ENCODE measurements at places on chromosomes 3 and 15. TPM values are rescaled to one million over a fixed set of nuclear protein-coding genes. Genes with fewer than 3 reads are reported as not detected.

The VGLL3 gene
- total RNA-seq: 9.5 TPM

GRCh38 chr15:23415321-23415865, 31.6 kb downstream of the GOLGA6L2 start:
- no peaks in the 10 kb centered on the region for H3K36me3 ChIP-seq
- H3K4me3 ChIP-seq: no peak overlapping the region
- H3K27ac ChIP-seq: no peak overlapping the region
- H3K4me1 ChIP-seq: no peaks in the 10 kb centered on the region
- no peaks in the 10 kb centered on the region for H3K27me3 ChIP-seq

DNA sequence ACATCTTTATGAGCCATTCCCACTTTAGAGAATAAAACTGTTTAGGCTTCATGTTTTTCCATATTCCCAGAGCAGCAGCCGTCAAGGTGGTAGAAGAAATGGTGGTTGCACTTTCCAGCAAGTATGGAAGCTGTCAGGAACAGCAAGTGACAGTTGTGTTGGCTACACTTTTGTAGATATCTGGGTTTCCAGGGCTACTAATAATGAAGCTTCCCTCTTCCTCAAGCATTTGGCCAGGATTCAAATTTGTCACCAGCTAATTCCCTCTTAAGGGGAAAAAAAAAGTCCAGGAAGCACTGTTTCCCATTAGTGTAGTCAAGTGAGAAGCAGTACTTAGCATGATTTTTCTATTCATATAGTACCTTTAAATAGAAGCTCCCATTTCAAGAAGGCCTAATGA, 252.8 kb downstream of the IGSF11 start:
- DNase-seq: no peak
- no peak overlapping the region for H3K4me3 ChIP-seq
- no peaks in the 10 kb centered on the region for H3K36me3 ChIP-seq
- H3K4me1 ChIP-seq: no peaks in the 10 kb centered on the region

DNA sequence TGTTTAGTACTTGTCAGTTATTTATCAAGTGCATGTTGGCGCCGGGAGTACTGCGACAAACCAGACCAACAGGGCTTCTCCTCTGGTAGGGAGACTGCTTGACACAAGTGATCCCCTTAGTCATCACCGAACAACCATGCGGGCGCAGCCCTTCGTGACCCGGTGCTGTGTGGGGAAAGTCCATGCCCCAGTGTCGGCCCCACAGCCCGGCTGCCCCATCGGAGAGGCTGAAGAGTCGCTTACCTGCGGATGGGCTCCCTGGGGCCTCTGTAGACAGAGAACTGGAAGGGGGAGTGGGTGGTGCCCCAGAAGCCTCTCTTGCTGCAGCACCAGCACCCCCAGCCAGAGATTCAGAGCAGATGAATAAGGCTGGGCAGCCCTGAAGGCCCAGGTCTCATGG, 90.3 kb upstream of the PRR23E start:
- H3K4me3 ChIP-seq: no peak overlapping the region
- H3K36me3 ChIP-seq: no peaks in the 10 kb centered on the region
- DNase-seq: no peak
- H3K27me3 ChIP-seq: no peaks in the 10 kb centered on the region
- H3K4me1 ChIP-seq: no peaks in the 10 kb centered on the region
- no peak overlapping the region for H3K27ac ChIP-seq

DNA sequence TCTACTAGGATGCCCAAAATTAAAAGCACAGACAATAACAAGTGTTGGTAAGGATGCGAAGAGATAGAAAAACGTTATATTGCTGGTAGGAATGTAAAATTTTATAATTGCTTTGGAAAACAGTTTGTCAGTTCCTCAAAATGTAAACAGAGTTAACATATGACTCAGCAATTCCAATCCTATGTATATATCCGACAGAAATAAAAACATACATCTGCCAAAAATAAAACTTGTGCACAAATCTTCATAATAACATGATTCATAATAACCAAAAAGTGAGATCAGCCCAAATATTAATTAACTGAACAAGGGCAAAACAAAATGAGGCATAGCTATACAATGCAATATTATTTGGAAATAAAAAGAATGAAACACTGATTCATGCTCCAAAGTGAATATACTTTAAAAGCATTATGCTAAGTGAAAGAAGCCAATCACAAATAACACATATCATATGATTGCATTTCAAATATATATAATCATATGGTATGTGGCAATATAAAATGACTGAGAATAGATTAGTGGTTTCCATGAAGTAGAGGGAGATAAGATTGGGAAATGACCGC, 609.3 kb downstream of the IGSF11 start:
- no peak for DNase-seq
- H3K4me1 ChIP-seq: no peaks in the 10 kb centered on the region
- H3K36me3 ChIP-seq: no peaks in the 10 kb centered on the region
- H3K4me3 ChIP-seq: no peak overlapping the region
- H3K27me3 ChIP-seq: no peaks in the 10 kb centered on the region
- H3K27ac ChIP-seq: no peak overlapping the region

GRCh38 chr15:27820722-27821121, 278.4 kb downstream of the OCA2 start:
- no peak overlapping the region for H3K27ac ChIP-seq
- no peak for DNase-seq
- H3K27me3 ChIP-seq: no peaks in the 10 kb centered on the region

DNA sequence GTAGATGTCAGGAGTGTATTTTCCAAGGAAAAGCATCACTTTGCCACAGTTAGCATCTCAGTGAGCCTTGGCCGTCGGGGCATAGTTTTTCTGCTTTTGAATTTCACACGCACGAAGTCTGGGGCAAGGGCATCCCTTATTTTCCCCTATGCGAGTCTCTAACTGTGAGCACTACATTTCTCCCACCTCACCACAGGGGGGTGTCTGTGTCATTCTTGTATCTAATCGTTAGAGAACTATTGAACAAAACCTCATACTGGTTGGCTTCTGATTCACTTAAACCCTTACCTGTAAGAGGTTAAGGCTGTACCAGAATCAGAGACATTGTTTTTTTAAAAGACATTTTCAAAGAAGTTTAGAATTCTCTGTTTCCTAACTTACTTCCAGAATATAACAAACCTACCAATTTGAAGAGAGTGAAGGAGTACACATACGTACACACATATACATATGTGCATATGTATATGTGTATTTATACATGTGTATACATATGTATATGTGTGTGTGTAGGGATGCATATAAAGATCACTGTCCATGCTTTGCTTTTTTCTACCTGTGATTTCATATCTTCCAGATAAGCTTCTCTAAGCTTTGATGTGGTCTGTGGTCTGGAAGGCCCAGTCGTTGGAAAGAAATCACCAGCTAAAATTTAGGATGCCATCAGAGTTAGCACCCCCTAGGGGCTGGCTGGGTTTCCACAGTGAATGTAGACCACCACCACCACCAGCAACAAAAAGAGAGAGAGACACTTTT, 49.4 kb downstream of the MYZAP start:
- no peaks in the 10 kb centered on the region for H3K36me3 ChIP-seq
- H3K27me3 ChIP-seq: no peaks in the 10 kb centered on the region
- H3K4me3 ChIP-seq: no peak overlapping the region
- no peak for DNase-seq

- no peaks in the 10 kb centered on the region for H3K4me1 ChIP-seq
- no peak for DNase-seq
- no peaks in the 10 kb centered on the region for H3K36me3 ChIP-seq
- H3K27me3 ChIP-seq: no peaks in the 10 kb centered on the region
- H3K27ac ChIP-seq: no peak overlapping the region
These were observed 423.4 kb upstream of the UBE2E2 start for GRCh38 chr3:22779737-22780136.

DNA sequence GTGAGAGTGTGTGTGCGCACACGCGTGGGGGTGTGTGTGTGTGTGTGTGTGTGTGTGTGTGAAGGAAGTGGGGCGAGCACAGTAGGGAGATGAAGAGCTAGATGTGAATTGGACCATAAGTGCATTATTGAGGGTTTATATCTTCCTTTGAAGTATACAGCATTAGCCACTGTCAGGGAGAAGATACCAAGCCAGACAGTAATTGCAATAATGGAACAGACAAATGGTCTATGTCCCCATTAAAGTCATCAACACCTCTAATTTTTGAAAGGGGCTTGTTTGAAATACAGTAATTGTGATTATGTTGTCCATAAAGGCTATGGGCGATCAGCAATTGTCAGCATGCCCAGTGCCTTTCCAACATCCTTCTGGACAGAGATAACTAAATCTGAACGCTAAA, 429.2 kb upstream of the NR2F2 start:
- no peak overlapping the region for H3K4me3 ChIP-seq
- H3K27me3 ChIP-seq: no peaks in the 10 kb centered on the region
- no peak for DNase-seq
- no peaks in the 10 kb centered on the region for H3K36me3 ChIP-seq
- H3K4me1 ChIP-seq: no peaks in the 10 kb centered on the region

- no peaks in the 10 kb centered on the region for H3K27me3 ChIP-seq
- no peaks in the 10 kb centered on the region for H3K36me3 ChIP-seq
- DNase-seq: no peak
- H3K4me3 ChIP-seq: no peak overlapping the region
- no peak overlapping the region for H3K27ac ChIP-seq
These were observed 63.7 kb upstream of the SMAD6 start for GRCh38 chr15:66638377-66638776.

DNA sequence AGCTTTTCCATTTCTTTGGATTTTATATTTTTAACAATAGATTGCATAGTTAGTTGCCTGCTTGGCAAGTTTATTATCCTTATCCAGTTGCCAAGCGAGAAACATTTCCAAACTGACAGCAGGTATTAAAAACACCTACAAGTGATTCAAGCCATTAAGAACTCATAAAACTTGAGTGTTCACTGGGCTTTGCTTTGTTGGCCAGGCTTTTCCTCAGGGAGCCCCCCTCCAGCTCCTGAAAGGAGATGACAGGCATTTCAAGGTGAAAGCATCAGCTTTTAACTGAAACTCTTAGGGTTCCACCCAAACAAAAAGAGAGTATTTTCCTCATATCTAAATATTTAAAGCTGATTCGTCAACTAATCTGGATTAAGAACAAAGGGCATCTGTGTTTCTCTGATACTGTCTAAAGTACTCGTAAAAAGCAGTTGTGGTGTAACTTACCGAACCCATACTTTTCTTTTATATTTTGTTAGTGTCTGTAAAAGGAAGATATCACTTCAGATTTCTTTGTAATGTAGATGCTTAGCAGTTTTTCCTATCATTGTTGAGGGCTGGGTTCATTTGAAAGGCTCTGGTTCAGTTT, 363.4 kb downstream of the OTOL1 start:
- H3K4me3 ChIP-seq: no peak overlapping the region
- no peaks in the 10 kb centered on the region for H3K27me3 ChIP-seq
- no peaks in the 10 kb centered on the region for H3K4me1 ChIP-seq
- no peaks in the 10 kb centered on the region for H3K36me3 ChIP-seq
- no peak for DNase-seq
- no peak overlapping the region for H3K27ac ChIP-seq

DNA sequence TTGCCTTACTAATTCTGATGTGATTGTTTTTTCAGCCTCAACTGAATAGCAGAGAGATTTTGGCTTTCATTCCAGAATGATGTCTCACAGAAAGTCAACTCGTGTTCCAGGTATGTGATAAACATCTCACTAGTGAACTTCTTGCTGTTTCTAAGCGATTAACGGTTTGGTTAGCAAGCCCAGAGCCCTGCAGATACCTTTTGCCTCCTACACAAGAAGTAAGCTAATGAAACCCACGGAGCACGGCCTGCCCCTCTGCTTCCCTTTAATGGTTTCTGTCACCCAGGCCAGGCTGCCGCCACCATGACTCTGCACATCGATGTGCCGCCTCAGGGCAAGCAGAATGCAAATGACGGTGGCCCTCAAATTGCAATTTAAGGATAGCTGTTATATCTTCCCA, 155.9 kb upstream of the ICE2 start:
- no peaks in the 10 kb centered on the region for H3K36me3 ChIP-seq
- H3K27ac ChIP-seq: no peak overlapping the region
- H3K27me3 ChIP-seq: no peaks in the 10 kb centered on the region
- H3K4me3 ChIP-seq: no peak overlapping the region
- DNase-seq: no peak
- H3K4me1 ChIP-seq: peaks cover 7% of the 10 kb centered on the region
